Tibial nerve (tissue), 4 donors: ENCODE measurements at places on chromosomes 4 and X. TPM values are rescaled to one million over a fixed set of nuclear protein-coding genes. Genes with fewer than 3 reads are reported as not detected.

DNA sequence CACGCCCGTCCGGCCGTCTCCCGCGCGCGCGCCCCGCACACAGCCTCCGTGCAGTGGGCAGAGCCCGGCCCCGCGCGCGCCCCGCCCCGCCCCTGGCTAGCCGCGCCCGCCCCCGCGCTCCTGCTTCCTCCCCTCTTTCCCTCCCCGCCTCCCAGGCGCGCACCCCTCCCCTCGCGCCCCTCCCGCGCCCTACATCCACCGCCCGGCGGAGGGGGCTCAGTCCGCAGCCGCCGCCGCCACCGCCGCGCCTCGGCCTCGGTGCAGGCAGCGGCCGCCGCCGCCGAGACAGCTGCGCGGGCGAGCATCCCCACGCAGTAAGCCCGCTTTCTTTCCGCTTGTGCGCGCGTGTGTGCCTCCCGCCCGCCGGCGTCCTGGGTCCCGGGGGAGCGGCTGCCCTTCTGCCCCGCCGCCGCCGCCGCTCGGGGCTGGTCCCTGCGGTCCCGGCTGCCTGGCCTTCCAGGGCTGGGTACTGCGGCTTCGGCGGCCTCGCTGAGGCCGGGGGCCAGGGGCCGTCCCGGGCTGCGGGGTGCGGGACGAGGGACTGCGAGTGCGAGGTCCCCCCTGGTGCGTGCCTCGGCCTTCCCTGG lies at the start of gene FHL1:
TSS of gene FHL1 (plus strand) at position 219 of the 587 bp plus-strand sequence.
- peak; percentile 25 for DNase-seq

- no peak for DNase-seq
Measured at GRCh38 chr4:152735396-152735859, 44.1 kb downstream of the TIGD4 start.

Gene ARHGAP36
- not detected for total RNA-seq

- DNase-seq = no peak
Measured at GRCh38 chrX:70134116-70134477, 850 bp downstream of the IGBP1 start.

DNA sequence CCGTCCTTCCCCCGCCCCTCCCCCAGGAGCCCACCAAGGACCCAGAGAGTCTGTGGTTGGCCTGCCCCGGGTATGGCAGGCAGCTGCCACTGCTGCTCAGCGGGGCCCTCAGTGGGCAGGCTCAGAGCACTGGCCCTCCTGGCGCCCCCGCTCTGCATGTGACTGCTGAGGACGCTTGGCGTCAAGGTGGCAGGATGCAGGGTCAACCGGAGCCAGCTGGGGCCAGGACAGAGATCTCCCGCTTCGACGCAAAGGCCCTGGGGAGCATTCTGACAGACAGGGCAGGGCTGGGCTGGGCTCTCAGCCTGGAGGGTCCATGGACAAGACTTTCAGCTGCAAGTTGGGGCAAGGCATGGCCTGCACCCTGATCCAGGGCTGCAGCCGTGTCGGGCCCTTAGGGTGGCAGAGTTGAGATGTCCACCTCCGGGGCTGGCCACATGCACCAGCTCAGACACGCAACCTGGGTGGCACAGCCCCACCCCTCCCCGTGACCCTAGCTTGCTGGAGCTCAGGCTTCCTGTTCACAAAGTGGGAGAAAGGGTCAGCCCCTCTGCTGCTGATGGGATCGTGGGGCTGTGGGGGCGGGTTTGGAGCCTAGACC lies 30.3 kb downstream of the LRPAP1 start:
- no peak for DNase-seq

DNA sequence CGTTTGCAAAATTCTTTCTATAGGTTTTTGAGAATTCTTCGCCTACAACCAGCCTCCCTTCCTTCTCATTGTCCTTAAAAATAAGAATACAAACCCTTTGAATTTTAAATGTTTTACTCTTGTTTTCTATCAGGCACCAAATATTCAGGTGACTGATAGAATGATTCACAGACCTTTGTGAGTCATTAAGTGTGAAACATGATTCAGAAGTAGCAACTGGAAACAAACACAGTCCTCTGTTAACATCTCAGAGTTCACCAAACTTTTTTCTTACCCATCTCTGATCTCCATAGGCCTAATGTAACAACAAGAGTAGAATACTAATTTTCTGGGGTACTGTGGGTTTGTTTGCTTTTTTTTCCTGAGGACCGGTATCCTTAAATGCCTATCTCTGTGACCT lies 63.4 kb upstream of the MAB21L2 start:
- no peak for DNase-seq

- no peak for DNase-seq
Measured at GRCh38 chrX:102846544-102847236, 90.4 kb upstream of the RAB40AL start.
